ENCODE measurements at places on chromosomes 3 and 15.

DNA sequence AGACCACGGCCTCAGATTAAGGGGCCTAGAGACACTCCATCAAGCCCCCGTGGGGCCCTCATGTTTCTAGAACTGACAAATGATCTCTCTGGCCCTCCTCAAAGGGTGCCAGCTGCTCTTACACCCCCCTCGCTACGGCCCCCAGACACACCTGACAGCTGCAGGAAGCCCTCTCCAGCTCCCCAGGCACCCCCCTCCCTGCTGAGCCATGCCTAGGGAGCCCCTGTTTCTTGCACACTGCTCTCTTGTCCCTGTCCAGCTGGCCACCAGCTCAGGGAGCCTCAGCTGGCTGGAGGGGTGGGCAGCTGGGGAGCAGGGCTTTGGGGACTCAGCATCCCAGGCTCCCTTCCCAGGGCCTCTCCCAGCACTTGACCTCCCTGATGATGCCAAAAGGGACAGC is 14.8 kb downstream of the TNK2 start:
- no peak for DNase-seq

GRCh38 chr3:184341925-184342324 is 4.5 kb downstream of the FAM131A start:
- no peak for DNase-seq

- no peak for DNase-seq
Observed at GRCh38 chr3:62686503-62687294, 188.5 kb downstream of the CADPS start.

DNA sequence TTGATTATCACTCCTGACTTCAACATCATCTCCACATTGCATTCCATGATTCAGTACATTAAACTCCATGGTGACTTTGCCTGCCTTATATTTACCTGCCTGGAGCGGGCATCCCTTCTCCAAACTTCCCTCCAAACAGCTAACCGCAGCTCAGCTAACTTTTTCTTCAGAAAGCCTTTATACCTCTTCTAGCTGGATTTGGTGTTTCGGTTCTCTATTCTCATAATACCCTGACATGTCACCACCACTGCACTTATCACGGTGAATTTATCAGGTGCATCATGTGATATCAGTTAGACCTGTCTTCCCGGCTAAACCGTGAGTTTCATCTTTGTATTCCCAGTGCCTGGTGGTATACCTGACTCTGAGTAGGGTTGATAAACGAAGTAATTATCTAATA is 367.6 kb downstream of the UNC13C start:
- no peak for DNase-seq

- DNase-seq, result no peak
Observed at GRCh38 chr3:31785734-31786133, 195.3 kb downstream of the OSBPL10 start.

Measured in activated T-cell treated with anti-CD3 and anti-CD28 coated beads, Interleukin-2, amount 50 U/mL, for 48 hours (primary cell).